Posterior cingulate gyrus (tissue), 11 donors: ENCODE measurements at places on chromosomes 12 and 14.

DNA sequence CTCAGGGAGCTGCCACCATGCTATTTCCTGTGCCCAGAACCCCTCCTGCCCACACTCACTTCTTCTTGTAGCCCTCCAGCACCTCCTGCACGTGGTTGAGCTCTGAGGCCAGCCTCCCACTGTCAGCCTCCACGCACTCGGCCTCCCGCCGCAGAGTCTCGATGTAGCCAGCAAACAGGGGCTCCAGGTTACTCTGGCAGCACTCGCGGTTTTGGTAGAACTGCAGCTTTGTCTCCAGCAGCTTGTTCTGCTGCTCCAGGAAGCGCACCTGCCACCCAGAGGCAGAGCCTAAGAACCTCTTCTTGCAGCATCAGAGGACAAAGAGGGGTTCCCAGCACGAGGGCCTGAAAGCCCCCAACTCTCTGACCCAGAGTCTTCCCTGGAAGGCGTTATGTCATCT, 2.1 kb downstream of the KRT83 start:
- no peak for DNase-seq

DNA sequence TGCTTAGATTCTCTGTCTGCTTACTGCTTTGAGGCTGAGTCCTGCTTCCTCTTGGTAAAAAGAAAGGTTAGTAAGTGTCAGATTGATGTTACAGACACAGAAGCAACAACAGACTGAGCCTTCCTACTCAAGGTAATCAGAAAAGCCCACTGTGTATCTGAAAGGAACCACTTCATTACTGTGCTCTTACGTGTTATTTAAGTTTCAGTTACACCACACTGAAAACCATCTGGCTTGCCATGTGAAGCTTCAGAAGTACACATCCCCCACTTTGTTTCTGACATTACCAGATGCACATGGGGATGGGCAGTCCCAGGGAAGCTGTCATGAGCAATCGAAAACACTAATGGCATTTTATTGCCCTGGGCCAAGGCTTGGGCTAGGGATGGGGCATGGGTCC, 1290.1 kb downstream of the AACS start:
- DNase-seq = no peak

DNA sequence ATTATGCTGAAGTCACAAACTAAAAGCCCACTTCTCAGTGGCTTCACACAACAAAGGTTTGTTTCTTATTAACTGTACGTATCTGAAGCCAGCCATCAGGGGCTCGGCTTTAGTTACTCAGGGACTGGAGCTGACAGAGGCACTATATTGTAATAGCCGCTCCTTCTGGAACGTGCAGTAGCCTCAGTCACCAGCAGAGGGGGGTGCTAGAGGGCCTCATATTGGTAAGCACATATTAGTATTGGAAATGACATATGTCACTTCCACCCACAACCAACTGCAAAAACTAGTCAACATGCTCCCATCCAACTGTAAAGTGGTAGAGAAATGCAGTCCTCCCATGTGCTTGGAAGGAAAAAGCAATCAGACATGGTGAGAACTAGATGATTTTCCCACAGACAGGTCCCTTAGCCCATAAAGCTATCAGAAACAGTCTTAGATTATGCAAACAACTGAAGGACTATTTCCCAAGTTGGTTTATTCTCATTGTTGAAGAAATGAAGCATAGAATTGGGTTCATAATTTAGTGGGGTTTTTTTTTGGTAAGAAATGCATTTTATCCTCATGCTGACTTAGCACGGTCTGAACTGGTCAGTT, 183.6 kb upstream of the G2E3 start:
- no peak for DNase-seq

- DNase-seq = no peak
Measured at GRCh38 chr12:23750923-23751322, 198.5 kb downstream of the SOX5 start.

DNA sequence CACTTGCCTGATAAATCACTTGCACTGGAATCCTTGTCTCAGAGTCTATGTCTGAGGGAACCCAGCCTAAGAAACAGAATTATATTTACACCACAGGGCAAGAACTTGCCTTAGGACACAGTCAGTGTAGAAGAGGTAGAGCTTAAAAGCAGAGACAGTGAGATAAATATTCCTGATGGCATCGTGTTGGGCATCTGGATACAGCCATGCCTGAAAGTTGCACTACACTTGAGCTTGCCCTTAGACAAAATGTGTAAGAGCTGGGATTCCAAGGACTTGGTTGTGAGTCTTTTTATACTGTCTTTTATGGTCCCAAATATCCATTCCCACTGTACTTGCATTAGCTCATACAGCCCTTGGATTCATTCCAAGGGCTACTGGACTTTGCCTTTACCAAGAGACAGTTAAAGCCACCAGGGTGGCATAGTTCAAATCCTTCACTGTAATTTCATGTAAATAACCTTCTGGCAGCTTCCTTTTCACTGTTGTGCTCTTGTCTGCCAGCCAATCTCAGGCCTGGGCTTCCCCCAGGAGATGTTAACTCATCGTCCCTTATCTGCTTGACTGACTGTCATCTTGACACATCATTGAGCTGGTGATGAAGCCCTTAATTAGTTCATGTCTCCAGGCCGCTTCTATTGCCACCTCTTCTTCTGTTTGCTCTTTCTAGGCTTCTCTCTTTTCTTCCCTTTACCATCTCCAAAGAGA, 577.9 kb upstream of the TBX3 start:
- no peak for DNase-seq

GRCh38 chr12:10771132-10771733, 31.2 kb downstream of the TAS2R7 start:
- no peak for DNase-seq

DNA sequence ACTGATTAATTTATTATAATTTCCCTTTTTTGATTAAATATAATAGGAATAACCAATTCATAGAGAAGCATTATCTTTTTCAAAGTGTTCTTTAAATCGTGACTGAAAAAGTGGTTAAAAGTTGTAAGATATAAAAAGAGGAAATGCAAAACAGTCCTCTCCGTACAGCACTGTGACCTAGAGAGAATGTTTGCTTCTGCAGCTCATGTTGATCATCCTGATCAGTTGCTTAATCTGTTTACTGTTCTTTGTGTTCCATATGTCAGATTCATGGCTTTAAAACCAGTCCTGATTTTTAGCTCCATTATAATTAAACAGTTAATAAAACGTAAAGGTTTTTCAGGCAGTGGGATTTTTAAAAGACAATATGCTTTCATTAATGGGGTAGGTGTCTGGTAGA, 4.7 kb downstream of the TTC8 start:
- DNase-seq = no peak

DNA sequence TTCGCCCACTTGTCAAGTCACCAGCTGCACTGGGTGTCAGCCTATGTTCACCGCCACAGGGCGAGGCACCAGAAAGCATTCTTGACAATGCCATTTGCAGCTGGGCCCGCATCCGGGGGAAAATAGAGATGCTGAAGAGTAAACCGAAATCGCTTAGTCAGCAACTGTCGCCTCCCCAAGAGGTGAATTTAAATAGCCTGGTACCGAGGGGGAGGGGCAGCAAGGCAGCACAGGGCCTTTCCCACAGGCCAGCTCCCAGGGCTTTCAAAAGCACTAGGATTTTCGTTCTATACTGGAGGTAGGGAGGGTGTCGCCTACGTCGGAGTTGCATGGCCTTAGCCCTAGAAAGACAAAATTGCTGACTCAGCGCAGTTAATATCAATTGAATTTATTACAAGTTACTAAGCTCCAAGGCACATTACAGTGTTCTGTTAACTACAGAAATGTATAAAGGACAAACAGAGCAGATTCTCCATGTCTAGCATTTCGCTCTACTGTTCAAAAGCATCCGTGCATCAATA, 4.3 kb downstream of the IRF2BPL start:
- no peak for DNase-seq

- DNase-seq = no peak
Measured at GRCh38 chr14:104731320-104732294, 7.6 kb downstream of the ADSS1 start.

DNA sequence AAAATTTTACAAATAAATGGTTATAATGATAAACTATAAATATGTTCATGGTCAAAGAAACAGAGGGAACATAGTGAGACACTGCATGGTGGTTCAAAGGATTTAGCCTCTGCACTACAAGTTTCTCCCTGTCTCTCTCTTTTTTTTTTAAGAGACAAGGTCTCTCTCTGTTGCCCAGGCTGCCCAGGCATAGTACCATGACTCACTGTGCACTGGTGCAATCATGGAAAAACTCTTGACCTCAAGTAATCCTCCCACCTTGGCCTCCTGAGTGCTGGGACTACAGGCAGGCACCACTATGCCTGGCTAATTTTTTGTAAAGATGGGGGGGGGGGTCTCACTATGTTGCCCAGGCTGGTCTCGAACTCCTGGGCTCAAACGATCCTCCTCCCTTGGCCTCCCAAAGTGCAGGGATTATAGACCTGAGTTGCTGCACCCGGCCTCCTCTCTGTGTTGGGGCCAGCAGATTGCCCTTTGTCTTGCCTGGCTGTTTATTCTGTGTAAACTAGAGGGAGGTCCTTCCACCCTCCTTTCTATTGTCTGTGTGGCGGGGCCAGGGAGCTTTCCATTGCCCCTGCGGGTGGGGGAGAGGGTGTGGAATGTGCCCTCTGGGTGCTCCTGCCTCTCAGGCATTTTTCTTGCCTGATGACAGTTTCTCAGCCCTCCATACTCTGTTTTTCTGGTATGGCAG, 22.1 kb downstream of the MTHFD1 start:
- no peak for DNase-seq

GRCh38 chr12:15829949-15830348, 40.8 kb upstream of the EPS8 start:
- DNase-seq = no peak

DNA sequence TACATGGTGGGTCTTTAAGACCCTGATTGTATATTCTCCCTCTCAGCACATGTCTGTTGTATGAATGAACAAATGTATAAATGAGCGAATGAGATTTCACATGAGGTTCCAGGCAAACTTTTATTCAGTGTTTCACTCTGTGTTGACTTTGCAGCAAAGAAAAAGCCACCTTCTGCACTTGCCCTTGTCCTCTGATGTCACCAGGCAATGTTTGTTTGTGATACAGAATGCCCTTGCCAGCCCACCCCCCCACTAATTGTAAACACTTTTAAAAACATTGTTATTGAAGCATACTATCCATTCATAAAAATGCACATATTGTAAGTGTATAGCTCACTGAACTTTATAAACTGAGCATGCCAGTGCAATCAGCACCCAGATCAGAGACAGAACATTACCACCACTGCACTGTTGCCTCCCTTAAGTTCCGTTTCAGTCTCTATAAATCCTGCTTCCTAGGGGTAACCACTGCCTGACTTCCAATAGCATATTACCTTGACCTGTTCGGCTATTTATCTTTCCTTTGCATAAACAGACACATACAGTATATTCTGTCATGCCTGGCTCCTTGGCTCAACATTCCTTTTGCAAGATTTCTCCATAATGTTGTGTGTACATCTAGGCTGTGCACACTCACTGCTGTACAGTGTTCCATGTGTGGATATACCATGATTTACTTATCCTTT, 11.3 kb upstream of the LTA4H start:
- DNase-seq = no peak

GRCh38 chr12:96677363-96677762, 188.0 kb downstream of the CFAP54 start:
- DNase-seq = no peak

GRCh38 chr14:77584809-77585208, 31.6 kb downstream of the SPTLC2 start:
- DNase-seq = no peak

DNA sequence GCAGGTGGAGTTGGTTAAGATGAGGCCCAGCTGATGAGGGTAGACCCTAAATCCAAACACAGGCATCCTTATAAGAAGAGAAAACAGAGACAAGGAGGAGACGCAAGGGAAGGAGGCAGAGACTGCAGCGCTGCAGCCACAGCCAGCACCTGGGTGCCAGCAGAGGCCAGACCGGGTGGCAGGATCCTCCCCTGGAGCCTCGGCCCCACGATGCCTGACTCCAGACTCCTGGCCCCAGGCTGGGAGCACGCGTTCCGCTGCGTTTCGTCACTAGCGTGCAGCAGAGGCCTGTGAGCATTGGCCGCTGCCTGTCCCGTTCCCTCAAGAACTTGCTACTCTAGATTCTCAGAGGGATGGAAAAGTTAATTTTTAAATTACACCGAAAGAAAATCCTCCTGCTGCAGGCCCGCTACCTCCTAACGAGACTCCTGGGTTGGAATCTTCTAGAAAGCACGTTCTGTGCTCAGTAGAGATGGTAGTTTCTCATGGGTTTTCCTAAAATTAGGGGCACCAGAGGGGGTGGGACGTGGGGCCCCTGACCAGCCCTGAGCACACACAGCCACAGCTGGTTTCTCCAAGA, 57.7 kb upstream of the FBRSL1 start:
- DNase-seq = no peak

DNA sequence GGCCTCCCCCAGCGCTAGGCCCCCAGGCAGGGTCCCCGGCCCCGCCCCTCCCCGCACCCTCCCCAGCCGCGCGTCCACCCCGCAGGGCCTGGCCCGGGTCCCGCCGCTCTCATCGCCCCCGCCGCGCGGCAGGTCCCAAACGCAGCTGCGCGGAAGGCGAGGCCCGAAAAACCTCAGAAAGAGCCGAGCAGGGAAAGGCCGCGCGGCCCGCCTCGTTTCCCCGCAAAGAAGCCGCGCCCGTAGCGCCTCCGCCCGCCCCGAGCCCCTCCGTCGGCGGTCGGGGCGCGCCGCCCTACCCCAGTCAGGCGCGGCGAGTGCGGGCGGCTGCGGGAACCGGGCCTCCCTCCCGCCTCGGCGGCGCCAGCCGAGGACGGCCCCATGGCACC, 324 bp downstream of the POLE start:
- DNase-seq = no peak

GRCh38 chr12:15038137-15038536, 65.3 kb downstream of the PDE6H start:
- no peak for DNase-seq

GRCh38 chr14:91406982-91407381, 10.6 kb downstream of the CCDC88C start:
- no peak for DNase-seq

- DNase-seq = no peak
Measured at GRCh38 chr14:37384870-37385596, 187.3 kb downstream of the MIPOL1 start.

GRCh38 chr14:64948612-64949210, 6.2 kb upstream of the GPX2 start:
- no peak for DNase-seq

GRCh38 chr14:84864548-84865271, 665.2 kb upstream of the FLRT2 start:
- no peak for DNase-seq

DNA sequence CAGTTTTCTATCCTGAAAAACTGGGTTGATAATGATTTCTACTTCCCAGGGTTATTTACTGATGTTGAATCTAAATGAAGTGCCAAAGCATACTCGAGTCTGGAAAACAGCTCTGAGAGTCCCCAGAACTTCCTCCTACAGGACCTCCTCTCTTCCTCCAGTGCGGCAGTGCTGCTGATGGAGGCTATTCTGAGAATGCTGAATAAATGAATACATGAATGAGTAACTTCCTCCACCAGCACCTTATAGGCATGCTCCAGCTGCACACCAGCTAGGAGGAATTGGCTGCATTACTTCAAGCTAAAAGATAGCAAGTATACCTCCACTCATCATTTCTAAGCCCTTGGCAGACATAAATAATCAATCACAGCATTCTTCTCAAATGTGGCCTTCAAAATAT, 448.8 kb upstream of the CCDC196 start:
- DNase-seq = no peak
